ENCODE measurements at places on chromosomes 4 and X.

GRCh38 chr4:109157696-109158095, 144.8 kb downstream of the COL25A1 start:
- no peak for DNase-seq

- no peak for DNase-seq
Measured at GRCh38 chr4:99205153-99205979, 13.7 kb downstream of the ADH6 start.

GRCh38 chr4:16896881-16897750, 1.3 kb downstream of the LDB2 start:
- no peak for DNase-seq

DNA sequence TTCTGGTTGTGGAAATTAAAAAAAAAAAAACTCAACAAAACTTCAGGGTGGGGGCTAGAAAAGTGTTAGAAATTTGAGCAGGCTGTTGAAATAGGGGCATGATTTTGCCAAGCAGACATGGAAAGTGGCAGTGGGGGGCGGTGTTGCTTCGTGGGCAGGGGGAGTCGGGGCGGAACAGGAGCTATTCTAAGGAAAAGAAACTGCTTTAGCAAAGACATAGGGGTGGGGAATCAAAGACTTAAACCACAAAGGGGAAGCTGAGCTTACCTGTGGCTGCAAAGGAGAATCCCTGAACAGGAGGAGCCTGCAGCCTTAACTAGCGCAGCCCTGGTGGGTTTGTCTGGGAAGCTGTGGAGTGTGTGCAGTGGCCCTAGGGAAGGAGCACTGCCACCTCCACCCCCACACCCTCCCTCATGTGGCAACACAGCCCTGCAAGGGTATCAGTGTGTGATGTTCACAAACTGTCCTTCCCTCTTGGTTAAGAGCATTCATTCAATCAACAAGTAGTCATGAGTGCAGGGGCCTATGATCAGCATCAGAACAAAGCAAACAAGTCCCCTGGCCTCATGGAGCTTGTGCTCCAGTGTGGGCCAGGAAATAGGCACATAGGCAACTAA, 20.5 kb downstream of the SEL1L3 start:
- DNase-seq = peak; percentile 41

DNA sequence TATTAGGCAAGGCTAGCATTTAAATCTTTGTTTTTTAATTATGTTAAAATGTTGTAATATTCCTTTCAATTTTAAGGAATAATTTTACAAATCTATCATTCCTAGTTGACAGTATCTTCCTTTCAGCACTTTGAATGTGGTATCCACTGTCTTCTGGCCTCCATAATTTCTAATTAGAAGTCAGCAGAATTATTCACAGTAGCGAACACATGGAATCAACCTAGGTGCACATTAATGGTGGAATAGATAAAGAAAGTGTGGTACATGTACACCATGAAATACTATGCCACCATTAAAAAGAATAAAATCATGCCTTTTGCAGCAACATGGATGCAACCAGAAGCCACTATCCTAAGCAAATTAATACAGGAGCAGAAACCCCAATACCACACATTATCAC, 1887.8 kb downstream of the PCDH7 start:
- DNase-seq = no peak

DNA sequence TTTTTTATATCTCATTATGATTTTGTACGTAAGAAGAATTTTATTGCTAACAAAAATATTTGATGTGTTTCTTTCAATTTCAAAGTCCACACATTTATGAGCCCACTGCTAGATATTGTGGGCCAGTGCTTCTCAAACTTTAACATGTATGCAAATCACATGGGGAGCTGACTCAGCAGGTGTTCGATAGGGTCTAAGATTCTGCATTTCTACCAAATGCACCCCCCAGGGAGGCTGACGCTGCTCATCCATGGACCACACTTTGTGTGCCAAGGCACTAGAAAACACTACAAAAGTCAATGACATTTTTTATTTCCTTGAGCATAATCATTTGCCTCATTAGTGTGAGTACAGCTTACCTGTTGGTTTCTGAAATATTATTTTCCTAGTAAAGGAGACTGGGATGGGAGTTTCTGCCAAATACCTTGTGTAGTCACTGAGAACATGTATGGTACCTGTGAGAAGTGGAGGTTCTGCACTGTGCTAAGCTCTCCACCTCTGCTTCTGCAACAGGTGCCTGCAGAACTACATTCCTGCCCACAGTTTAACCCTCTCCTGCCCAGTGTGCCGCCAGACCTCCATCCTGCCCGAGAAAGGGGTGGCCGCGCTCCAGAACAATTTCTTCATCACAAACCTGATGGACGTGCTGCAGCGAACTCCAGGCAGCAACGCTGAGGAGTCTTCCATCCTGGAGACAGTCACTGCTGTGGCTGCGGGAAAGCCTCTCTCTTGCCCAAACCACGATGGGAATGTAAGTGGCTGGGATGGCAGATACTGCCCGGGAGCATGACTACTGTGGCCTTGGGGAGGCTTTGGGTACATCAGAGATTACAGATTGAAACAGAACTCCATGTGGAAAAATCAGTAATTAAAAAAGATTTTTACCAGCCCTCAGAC, 68.9 kb upstream of the MND1 start:
- DNase-seq = no peak

DNA sequence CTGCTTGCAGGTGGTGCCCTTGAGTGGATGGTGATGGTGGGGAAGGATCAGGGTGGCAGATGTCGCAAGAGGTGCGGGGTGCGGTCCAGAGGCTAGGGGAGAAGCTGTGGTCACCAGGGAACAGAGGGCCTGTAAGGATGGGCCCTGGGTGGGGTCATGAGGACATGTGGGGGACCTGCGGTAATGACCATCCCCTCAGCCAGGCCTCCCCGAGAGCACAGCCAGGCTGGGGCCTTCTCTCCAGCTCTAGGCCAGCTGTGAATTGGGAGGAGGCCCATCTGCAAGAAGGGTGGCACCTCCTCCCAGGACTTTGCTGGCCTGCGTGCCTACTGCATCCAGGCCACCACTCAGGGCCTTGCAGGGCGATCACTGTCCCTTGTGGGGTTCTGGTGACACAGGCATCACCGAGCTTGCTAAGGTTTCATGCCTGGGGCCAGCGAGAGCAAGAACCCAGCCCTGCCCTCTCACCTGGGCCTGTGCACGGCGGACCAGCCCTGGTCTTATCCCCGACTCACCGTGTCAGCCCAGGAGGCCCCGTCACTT, 34.1 kb upstream of the MXD4 start:
- DNase-seq = no peak

DNA sequence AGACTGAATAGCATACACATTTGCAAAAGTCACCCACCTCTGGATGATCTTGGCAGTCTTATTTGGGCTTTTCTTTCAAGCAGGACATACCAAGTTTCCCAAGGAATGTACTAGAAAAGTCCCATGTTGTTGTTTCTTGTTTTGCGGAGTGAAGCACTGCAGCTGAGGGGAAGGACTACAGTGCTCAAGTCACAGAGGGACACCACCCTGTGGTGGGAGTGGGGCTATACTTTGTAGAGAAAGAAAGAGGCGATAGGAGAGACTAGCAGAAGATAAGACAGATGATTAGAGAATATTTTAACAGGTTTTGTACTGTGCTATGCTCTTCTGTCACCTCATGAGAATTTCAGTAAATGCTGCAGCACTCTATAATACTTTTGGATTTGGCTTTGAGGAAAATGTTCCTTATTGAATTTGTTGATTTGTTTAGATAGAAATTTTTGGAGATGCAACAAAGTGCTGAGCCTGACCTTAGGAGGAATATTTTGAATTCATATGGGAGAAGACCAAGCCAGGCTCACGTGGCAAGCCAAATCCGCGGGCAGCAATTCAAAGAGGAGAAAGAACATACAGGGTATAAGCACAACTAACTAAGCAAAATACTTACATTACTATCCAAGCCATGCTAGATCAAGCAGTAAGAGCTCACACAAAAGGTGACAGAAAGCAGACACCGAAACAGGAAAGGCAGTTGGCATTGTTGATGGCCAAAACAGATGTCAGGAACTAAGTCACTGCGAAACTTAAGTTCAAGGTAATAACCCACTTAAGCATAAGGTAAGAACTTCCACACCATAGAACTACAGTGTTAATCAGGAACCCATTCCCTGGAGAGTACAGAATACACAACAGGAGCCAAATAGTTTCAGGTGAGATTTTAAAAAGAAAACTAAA, 280.3 kb upstream of the INTU start:
- no peak for DNase-seq

DNA sequence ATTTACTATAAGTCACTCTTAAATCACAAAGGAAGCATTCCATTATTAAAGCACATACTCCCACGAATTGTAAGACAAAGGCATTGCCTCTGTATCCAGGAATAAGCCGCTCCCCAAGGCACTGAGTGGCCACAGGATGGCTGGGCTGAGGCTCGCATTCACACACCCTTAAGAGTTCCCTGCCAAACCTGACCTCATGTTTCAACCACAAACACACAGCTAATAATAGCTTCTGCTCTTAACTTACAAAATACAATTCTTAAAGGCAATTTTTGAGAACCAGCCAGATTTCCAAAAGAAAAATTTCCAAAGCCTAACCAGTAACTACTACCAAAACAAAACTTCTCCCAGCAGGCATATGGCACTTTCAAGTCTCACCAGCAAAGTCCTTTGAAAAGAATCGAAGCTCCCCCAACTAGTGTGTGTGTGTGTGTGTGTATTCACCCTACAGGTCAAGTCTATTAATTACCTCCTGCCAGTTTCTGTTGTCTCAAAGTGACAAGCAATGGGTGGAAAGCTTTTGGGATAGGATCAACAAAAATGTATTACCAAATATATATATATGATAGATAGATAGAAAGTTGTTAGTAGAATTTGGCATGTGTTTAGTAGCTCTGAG, 36.0 kb downstream of the ARHGAP6 start:
- DNase-seq = no peak

DNA sequence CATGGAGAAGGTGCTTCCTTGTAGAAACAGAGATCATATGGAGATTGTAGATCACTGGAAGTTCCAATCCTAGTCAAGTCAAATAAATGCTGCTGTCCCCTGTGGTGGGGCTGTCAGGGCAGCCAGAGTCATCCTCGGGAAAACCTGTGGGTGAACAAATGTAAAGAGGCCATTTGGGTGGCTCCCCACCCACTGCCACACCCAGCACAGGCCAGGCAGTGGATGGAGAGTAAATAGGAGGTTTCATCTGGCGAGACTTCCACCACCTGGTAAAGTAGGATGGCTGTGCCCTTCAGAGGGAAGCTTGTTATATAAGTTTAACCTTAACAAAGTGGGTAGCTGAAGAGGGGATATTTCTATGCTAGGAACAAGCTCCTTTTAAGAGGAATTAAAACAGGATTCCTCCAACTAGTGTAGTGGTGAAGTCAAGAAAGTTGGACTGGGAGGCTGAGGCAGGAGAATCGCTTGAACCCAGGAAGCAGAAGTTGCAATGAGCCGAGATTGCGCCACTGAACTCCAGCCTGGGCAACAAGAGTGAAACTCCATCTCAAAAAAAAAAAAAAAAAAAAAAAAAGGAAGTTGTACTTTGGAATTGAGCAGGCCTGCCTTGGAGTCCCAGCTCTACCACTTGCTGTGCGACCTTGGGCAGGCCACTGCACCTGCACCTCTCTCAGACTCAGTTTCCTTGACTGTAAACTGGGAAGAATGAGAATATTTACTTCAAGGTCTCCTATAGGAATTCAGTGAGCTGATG, 273.7 kb downstream of the PTTG2 start:
- DNase-seq = no peak

GRCh38 chr4:8146157-8146556, 12.5 kb downstream of the ABLIM2 start:
- no peak for DNase-seq

GRCh38 chr4:153060196-153060595, 124.1 kb downstream of the FHDC1 start:
- DNase-seq = no peak

DNA sequence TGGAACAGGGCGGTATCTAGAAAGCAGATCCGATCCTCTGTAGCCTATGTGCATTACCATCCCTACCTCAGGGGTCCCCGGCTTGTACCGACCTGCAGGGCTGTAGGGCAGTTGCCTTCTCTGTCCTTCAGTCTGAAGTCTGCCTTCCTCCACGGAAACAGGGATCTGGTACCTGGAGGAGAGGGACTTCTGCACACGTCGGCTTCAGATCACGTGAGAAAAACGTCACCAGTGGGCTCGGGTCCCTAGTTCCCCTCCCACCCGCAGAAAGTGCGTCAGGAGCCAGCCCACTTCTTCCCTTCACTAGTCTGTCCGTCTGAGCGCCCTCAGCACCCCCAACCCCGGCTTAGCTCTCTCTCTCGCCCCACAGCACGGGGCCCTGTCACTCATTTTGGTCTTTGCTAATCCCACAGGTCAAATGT, at the start of gene TCEAL5:
TSS of gene TCEAL5 (minus strand) at position 170 of the 422 bp plus-strand sequence. CDS start 2,187 bp downstream, outside the sequence.
- DNase-seq = no peak

- DNase-seq = no peak
Measured at GRCh38 chrX:116194649-116195048, 24.1 kb downstream of the AGTR2 start.
